ENCODE measurements at places on chromosomes 4 and X.

DNA sequence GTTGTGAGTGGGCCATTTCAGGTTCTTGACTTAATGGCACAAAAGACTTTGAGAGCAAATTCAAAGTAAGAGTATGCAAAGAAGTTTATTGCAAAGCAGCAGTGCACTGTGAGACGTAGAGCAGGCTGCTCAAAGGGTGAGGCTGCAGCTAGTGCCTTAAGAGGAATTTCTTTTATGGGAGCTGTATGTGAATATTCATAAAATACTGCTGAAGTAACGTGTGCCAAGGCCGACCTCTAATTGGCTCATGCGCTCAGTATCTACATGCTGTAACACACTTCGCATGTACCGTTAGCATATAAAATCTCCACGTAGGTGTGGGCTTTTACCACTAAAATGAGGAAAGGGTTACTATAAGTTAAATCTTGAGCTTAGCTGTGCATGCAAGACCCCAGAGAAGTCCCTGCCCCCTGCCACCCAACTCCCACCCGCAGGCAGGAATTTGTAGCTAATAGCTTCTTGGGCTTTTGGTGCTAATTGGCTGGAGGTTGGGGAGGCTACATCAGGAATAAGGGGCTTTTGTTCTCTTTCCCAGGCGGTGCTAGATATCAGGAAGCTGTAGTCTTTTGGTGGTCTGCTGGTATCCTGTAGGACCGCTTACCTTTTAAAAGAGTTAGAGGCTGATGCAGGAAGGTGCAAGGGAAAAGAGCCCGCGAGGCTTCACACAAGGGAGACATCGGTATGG is 47.6 kb downstream of the FSTL5 start:
- no peak for DNase-seq

- peak; percentile 77 for DNase-seq
These were observed 60.4 kb upstream of the PLAC8 start for GRCh38 chr4:83174844-83175414.

DNA sequence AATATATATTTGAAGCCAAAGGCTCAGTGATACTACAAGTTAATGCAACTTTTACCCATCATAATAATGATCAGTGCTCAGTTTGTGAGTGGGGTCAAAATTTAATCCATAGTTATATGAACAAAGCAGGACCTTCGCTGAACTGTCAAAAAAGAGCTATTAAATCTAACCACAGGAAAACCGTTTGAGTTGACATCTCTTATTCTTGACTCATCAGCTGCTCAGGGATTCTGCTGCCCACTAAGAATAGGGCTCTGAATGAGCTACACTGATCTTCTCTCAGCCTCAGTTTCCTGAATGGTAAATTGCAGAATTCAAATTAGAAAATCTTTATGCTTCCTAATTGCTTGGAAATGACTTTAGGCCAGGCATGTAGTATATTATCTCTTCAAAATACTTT is 44.9 kb upstream of the NAP1L5 start:
- no peak for DNase-seq

DNA sequence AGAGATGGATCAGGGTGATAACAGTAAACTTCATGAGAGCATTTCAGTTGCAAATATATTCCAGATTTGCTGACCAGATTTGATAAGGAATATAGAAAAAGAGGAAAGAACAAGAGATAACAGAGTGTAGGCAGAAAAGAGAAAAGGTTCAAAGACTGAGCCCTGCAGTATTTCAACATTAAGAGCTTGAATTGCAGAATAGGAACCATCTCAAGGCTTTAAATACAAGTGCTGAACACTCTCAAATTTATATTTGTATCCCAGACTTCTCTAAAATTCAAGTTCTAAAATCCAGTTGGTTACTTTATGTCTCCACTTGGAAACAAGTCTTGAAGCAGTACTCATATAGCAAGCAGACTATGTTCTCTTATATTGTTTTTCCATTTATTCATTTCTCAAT is 9.7 kb upstream of the MYOZ2 start:
- DNase-seq, result no peak

GRCh38 chrX:24333371-24333770 is 19.5 kb upstream of the SUPT20HL2 start:
- DNase-seq, result no peak
